Regular cardiac myocyte (primary cell): ENCODE measurements at places on chromosomes 11 and 22. TPM values are rescaled to one million over a fixed set of nuclear protein-coding genes. Genes with fewer than 3 reads are reported as not detected.

KCTD17 gene
- total RNA-seq: 20.0 and 35.7 TPM in 2 replicates

RCOR2 gene
- 1.3 and 1.7 TPM in 2 replicates for total RNA-seq

PATE2 gene
- 0.38 TPM in 1 of 2 replicates, not detected in the other for total RNA-seq

PRSS23 gene
- total RNA-seq: 342 and 575 TPM in 2 replicates

SULT4A1 gene
- under 0.01 and 0.56 TPM in 2 replicates for total RNA-seq

SHISA8 gene
- total RNA-seq: not detected in 2 replicates

SSTR3 gene
- not detected in 2 replicates for total RNA-seq
